ENCODE measurements at places on chromosomes 13 and 19.

DNA sequence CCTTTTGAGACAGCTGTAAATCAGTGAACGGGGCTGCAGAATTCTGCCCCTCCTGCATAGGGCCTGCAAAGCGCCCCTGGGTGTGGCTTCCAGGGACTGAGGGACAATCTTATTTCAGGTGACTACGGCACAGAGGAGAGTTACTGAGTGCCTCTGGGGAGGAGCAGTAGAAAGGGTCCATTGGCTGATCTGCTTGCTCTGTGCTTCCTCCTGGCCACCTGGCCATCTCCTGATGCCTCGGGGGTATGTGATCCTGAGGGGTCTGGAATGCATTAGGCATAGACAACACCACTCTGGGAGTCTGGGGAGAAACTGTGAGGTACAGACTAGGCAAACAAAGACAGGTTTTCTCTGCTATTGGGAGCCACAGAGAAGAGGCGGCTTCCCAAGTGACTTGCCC, 2.8 kb downstream of the KCTD15 start:
- DNase-seq, result no peak

GRCh38 chr13:113848431-113849260, 15.2 kb downstream of the GAS6 start:
- no peak for DNase-seq

GRCh38 chr13:41389580-41389979, 67.8 kb upstream of the RGCC start:
- DNase-seq, result no peak

DNA sequence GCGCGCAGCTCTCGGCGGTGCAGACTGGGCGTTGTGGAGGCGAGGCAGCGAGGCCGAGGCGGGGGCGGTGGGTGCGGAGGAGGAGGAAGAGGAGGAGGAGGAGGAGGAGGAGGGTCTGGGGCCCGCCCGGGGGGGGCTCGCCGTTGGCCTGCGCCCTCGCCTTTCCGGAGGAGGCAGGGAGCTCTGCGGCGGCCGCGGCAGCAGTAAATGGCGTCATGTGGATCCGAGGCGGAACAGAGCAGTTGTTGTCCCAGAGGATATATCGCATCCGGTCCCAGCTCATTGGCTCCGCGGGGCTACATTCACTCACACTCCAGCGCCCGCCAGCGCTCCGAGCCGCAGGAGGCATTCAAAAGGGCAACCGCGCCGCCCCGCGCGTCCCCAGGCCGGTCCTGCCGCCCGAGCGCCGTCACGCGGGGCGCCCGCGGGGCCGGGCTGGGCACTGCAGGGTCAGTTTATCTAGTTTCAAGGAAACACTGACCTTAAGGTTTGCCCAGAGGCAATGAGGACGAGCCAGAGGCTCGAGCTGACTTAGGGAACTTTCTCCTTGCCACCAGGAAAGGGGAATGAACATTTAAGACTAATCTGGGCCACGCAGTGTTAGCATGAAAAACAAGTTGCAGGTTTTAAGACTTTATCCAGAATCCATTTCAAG, at the start of gene SPRY2:
SPRY2 (minus strand) TSS at position 26 of the 655 bp plus-strand sequence. CDS start 3,421 bp downstream, outside the sequence.
- DNase-seq, result no peak

DNA sequence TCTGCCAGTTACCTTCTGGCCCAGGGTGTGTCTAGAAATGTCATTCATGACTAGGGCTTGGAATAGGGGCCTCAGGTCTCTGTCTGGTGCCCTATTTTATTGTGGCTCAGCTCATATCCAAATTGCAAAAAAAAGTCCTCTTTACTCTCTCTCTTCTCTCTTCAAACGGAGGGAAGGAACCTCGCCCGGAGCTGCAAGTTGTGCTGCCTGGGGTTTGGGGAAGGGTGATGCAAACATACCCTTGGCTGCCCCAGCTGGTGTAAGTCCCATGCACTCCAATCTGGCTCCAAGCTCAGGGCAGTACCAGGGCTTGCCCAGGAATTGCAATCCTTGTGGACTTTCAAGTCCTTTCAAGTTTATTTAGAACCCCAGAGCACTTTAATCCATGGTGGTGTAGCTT, 549.6 kb downstream of the PCDH17 start:
- no peak for DNase-seq

DNA sequence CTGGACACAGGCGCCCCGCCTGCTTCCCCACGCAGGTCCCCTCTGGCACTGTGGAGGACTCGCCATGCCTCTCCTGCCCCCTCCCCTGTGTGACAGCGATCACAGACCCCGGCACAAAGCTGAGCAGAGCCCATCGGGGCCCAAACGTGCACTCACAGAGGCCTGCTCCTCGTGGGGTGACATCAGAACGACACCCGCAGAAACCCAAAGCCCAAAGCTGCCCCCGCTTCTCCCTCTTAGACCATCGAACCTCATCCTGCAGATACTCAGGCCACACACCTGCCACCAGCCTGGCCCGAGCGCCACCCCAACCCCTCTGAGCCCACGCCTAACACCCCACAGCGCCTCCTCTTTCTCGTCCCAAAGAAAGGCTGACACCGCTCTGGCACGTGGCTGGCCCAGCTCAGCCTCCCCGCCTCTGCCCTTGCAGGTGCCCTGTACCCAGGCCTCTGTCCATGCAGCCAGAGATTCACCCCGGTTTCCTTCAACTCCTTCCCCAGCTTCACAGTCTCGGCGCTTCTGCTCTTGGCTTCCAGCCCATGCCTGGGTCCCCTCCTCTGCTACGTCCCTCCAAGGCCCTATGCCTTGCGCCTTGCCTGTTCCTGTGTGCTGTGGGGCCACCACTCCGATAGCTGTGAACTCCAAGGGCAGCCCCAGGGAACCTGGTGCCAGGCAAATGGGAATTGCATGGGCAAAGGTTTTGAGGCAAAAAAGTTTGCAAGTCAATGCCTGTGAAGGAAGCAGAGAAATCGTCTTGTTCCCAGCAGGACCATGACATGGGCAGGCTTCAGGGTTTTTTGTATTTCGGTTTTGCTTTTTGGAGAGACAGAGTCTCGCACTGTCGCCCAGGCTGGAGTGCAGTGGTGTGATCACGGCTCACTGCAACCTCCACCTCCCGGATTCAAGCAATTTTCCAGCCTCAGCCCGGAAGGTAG, 831 bp upstream of the CBARP start:
- no peak for DNase-seq

- DNase-seq, result no peak
Observed at GRCh38 chr13:86562866-86563265, 763.6 kb upstream of the SLITRK6 start.

GRCh38 chr13:32911506-32911905, 104.7 kb upstream of the KL start:
- no peak for DNase-seq

DNA sequence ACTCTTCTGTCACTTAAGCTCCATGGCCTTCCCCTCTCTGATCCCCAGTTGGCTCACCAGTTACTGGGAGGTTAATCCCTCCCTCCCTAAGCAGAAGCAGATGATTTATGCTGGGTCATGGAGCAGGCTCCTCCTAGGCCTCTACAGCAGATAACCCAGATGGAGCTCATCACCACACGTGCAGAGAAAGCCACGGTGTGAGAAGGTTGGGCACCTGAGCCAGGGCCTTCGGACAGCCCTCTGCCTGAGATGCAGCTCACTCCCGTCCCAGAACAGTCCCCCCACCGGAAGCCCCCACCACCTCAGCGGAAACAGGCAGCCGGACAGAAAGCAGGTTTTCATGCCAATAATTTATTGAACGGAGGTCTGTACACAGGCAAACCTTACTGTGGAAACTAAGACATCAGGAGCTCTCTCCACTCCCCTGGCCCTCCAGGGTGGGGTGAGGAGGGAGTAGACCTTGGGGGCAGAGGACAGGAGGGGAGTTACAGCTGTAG, 9.8 kb downstream of the ZNF526 start:
- no peak for DNase-seq

GRCh38 chr19:4704317-4704673, 19.3 kb downstream of the DPP9 start:
- DNase-seq, result no peak

- DNase-seq, result no peak
Observed at GRCh38 chr13:47237571-47237970, 340.7 kb upstream of the HTR2A start.

- DNase-seq, result no peak
Observed at GRCh38 chr13:101917475-101917810, 465.0 kb downstream of the ITGBL1 start.

GRCh38 chr13:99979453-99980200, 2.0 kb upstream of the ZIC2 start:
- DNase-seq, result no peak

- no peak for DNase-seq
Observed at GRCh38 chr13:43205416-43205815, 182.0 kb downstream of the DNAJC15 start.

GRCh38 chr19:371501-372168, 27.0 kb upstream of the MIER2 start:
- no peak for DNase-seq

GRCh38 chr19:9620842-9621155, 233 bp downstream of the ZNF561 start:
- no peak for DNase-seq

DNA sequence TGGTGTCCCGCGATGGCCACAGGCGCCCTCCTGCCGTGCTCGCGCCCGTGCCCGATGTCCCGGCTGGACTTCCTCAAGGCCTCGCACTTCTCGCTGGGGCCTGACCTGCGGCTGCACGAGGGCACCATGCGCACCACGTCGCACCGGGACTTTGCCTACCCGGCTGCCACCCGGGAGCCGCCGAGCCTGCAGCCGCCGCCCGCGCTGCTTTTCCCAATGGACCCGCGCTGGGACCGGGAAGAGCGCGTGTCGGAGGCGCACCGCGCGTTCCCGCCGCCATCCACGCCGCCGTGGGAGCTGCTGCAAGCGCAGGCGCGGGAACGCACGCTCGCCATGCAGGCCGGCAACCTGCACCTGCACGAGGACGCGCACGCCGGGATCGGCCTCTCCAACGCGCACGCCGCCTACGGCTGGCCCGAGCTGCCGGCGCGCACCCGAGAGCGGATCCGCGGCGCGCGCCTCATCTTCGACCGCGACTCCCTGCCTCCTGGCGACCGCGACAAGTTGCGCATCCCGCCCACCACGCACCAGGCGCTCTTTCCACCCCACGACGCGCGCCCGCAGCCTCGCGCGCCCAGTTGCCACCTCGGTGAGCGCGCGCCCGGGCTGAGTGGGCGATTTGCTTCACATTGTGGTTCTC, 12.1 kb upstream of the PEX11G start:
- no peak for DNase-seq

GRCh38 chr19:6039566-6040225, 61.8 kb upstream of the RANBP3 start:
- no peak for DNase-seq

GRCh38 chr19:58550362-58551122, 4.4 kb downstream of the CHMP2A start:
- DNase-seq, result no peak

DNA sequence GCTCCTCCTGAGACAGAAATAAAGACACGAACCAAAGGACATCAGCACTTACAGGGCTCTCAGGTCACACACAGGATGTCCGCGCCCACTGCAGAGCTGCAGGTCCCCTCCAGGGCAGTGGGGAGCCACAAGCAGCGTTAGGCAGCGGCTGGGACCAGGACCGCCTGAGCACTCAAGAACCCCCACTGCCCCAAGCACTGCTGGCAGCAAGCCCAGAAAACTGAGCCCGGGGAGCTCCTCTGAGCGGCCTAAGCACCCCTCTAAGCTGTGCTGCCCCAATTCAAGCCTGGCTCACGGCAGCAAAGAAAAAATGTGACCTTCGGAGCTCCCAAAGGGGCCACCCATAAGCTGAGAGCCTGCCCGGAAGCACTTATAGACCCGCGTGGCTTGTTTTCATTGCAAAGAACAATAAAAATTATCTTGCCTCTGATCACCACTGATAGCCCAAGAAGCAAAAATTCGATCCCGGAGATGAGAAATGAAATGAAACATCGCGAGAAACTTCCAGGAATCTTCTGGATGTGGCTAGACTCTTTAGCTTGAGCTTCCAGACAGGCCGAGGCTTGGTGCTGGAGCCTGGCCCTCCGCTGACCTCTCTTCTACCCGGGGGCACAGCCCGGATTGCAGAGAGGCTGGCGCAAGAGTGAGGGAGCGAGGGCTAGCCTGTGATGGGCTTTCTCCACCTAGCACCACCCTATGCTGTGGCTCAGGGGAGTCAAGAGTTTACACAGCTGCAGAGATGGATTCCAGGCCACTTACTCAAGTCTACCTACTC, 6.3 kb downstream of the DPP9 start:
- DNase-seq, result no peak

DNA sequence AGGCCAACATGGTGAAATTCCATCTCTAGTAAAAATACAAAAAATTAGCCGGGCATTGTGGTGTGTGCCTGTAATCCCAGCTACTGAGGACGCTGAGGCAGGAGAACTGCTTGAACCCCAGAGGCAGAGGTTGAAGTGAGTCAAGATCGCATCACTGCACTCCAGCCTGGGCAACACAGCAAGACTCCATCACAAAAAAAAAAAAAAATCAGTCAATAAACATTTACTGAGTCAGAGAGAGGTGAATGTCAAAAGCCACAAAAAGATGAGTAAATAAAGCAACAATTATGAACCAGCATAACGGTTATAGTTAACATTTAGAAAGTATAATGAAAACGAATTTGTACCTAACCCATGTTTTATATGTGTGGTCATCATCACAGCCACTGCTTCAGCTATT, 23.1 kb downstream of the PSPC1 start:
- DNase-seq, result no peak

DNA sequence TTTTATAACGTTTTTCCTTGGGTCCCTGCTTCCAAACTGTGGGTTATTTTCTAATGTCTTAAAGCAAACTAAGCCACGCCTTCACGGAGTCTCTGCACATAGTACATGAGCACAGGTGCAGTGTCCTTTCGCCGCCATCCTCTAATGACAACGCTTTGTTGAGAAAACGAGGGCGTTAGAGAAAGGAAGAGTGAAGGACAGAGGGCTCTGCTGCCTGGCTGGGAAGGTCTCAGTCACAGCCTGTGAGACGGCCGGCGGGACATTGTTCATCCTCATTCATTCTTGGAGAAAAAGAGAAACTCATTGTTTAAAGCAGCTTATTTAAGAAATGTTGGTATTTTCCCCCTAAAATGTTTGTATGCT, 9.5 kb downstream of the IL17D start:
- DNase-seq, result no peak

DNA sequence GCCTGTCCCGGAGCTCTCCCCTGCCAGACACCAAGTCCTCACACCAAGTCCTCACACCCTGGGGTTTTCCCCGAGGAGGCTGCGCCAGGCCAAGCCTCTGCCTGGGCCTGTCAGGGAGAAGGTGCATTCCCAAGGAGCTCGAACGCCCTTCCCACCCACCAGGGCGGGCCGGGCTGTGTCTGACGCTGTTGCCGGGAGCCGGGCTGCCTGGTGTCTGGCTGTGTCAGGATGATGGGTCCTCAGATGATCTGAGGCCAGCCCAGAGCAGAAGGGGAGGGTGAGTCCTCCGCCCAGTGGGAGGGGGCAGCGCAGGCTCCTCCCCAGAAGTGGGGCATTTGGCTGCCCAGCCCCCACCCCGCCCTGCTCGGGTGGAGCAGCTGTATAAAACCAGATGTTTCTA, 2.3 kb upstream of the HAS1 start:
- DNase-seq, result no peak

DNA sequence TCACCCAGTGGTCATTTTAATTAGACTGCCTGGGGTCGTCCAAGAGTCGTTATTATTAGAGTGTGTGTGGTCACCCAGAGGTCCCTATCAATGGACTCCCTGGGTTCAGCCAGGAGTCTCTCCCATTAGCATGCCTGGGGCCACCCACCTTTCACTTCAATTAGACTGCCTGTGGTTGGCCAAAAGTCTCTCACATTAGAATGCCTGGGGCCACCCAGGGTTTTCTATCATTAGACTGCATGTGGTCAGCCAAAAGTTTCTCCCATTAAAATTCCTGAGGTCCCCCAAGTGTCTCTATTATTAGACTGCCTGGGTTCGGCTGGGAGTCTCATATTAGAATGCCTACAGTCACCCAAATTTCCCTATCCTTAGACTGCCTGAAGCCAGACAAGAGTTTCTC, 1472.6 kb downstream of the UQCRFS1 start:
- DNase-seq, result no peak

- DNase-seq, result no peak
Observed at GRCh38 chr13:96796091-96796633, 198.1 kb downstream of the OXGR1 start.

Data from activated T-cell treated with anti-CD3 and anti-CD28 coated beads for 4 hours (primary cell).